ENCODE measurements at places on chromosomes 5 and 9.

GRCh38 chr9:101341958-101342357 is 42.8 kb downstream of the BAAT start:
- DNase-seq: no peak

DNA sequence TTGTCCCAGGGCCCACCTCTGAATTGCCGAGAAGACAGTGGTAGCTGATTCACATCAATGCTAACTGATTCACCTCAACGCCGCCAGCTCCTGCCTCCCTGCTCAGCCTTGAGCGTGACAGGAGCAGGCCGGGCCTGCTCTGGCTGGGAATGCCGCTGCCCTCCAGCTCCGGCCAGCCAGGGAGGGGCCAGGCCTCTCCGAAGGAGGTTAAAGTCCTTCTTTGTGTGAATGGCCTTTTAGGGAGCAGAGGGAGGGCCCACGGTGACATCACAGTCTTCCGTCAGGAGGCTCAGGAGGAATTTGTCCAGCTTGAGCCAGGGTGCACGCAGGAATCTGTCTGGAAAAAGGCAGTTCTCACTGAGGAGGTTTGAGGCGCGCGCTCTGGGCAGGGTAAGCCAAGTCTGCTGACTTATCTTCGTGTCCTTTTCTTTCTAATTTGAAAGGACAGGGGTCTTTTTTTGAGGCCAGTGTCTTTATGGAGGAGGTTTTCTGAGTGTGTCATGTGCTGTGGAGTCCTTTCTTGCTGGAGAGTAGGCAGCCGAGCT is 82.7 kb downstream of the C9orf152 start:
- DNase-seq: peak; percentile 80

- no peak for DNase-seq
These were observed 284.7 kb downstream of the FANCC start for GRCh38 chr9:95032580-95033341.

- peak; percentile 99 for DNase-seq
These were observed 66.4 kb upstream of the PLPP1 start for GRCh38 chr5:55601204-55601618.

DNA sequence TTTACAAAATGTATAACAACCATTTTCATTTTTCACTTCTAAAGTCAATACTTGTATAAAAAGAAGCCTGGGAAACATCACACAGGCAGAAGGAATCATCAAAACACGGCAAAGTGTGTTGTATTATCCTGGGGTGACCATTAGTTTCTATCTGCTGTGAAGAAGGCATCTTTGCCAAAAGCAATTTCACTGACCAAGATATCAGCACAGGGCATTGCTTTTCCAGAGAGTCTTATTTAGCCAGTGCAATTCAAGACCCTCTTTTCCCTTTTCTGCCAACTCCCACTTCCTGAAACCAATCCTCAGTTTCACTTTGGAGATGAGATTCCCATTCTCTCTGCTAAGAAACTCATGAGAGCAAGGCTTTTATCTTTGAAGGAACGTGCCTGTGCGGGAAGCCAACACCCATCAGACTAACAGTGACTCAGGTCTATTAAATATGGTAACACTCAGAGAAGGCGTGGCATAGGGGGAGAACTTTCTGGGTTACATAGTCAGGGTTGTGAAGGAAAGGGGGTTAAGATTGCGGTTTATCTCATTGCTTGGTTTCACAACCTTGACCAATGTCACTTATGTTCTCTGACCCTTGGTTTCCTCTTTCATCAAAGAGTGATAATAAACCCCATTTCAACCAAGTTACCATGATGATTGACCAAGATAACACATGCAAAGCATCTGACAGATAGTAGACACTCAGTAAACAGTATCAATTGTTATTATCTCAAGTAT is 666.9 kb upstream of the KLF4 start:
- DNase-seq: no peak

DNA sequence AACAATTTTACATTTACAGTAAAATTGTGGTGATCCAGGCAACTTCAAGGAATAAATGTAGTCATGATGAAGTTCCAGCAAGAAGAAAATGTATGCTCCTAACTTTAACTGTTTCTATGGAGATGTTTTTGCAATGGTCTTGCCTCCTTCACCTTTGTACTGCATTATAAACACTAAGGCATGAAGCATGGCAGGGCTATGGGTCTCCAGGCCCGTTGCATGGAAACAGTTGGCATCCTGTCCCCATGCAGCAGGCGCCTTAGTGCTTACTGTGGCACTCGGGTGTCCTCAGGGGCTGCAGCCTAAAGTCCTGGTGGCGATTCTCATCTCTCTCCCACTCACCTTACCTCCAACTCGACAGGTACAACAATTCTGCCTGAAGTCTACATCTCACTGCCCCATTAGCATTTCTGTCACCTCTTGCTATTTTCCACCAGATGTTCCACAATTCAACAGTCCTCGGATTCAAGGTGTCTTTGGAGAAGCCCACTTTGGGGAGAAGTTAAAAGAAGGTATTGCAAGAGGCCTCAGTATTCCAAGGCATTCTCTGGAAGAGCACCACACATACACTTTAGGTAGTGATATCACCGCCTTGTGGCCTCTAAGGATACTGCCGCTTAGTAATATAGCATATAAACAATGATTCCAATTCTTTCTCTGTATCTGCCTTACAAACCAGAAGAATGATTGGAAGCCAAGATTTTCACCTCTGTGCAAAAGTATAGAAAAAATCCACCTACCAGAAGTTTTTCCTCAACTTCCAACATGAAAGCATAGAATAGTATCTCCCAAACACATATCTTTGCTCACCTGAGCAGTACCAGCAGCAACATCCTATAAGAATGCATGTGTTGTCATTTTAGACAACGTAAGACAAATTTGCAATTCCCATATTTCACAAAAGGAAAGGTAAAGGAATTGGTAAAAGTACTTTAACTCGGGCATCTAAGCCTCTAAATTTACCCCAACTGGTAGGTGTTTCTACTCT is 5.1 kb downstream of the LIFR start:
- peak; percentile 48 for DNase-seq

DNA sequence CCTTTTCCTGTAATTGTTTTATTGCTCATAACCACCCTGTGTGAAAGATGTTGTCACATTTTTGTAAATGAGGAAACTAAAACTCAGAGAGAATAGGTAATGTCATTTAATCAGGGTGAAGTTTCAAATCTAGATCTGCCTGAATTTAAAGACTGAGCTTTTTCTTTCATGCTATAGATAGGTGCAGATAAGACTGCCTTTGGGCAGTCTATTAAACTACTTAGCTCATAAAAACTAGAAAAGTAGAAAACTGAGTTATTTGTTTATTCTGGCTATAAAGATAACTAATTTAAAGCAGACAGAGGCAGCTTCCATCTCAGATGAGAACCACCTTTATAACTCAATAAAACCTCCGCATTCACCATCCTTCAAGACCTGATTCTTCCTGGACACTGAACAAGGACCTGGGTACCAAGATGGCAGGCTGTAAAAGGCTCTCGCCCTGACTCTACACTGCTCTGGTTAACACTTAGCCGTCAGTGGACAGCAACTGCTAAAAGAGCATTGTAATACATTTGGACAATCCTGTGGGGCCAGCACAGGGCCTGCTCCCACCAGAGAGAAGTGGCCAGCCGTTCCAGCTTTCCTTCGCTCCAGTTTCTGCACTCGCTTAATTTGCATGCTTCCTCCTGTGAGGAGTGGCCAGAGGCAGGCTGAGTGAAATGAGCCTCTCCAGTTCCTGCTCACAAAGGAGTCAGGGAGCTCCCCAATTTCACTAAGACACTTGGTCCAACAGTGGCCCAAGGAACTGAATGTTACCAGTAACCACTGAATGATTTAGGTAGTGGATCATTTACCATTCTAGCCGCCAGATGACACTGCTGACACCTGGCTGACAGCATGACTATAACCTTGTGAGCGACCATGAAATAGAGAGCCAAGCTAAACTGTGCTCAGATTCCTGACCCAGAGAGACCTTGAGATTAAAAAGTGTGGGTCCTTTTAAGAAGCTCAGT is 566.4 kb downstream of the EFNA5 start:
- no peak for DNase-seq

DNA sequence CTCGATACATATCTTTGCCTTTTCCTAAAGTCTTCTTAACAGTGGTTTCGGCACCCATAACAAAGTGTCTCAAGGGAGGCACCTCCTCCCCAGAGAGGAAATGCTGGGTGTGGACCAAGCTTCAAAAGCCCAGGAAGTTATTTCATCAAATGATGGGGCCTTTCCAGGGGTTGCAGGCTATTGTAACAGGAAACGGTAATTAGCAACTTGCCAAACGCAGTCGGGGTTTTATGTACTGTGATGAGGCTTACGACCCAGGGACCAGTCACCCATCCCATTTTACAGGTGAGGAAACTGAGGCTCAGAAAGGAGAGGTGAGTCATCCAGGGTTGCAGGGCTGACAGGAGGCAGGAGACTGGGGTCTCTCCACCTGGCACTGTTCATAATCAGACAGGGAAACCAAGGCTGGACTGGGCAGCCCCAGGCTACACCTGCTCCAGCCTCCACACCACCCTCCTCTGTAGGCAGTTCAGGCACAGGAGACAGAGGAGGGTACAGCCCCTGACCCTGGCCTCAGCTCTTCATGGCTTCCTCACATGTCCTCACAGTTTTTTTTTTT is 30.0 kb upstream of the SUSD3 start:
- no peak for DNase-seq

DNA sequence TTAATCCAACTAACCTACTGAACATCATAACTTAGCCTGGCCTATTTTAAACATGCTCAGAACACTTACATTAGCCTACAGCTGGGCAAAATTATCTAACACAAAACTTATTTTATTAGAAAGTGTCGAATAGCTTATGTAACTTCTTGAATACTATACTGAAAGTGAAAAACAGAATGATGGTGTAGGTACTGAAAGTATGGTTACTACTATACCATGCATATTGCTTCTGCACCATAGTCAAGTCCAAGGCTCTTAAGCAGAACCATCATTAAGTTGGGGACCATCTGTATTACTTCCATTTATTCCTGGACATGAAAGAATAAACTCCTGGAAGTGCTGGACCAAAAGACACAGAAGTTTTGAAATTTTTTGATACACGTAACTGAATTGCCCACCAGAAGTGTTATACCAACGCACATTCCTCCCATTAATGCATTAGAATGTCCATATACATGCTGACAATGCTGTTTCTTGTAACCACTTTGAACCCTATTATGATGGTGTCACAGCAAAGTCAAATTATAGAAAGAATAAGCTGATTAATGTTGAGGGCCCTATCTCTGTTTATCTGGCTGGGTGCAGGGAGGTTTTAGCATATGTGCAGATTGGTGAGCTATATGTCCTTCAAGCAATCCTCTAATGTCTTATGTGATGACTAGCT is 375.7 kb downstream of the ACTL7B start:
- DNase-seq: no peak

- no peak for DNase-seq
These were observed 72.3 kb upstream of the BOD1 start for GRCh38 chr5:173688703-173689102.

- DNase-seq: no peak
These were observed 274.3 kb upstream of the ZNF462 start for GRCh38 chr9:106588626-106589025.

DNA sequence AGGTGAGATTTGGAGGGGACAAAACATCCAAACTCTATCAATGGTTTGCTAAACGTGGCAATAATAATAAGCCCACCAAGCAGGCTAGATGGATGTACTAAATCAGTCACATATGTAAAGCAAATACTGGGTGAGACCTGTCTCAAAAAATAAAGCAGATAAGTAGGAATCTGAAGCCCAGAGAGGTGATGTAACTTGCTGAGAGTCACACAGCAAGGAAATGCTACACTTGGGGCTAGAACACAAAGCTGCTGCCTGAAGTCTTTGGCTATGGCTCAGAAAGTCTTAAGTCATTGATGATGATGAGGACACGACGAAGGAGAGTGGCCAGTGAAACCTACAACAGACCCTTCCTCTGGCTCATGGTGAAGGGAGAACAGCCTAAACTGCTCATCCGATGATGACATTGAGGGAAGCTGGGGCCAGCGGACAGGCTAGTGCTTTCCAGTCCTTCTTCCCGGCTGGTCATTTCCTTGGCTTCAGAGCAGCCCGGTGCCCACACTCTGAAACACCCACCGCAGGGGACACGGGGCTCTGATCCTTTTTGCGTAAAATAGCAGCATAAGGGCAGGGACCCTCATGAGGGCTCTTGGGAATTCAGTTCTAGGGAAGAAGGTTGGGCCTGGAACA is 14.1 kb downstream of the DUSP1 start:
- DNase-seq: no peak

GRCh38 chr5:149633476-149634350 is 52.4 kb downstream of the ARHGEF37 start:
- DNase-seq: no peak

- peak; percentile 6 for DNase-seq
These were observed 755.8 kb upstream of the EDIL3 start for GRCh38 chr5:85140471-85140870.

DNA sequence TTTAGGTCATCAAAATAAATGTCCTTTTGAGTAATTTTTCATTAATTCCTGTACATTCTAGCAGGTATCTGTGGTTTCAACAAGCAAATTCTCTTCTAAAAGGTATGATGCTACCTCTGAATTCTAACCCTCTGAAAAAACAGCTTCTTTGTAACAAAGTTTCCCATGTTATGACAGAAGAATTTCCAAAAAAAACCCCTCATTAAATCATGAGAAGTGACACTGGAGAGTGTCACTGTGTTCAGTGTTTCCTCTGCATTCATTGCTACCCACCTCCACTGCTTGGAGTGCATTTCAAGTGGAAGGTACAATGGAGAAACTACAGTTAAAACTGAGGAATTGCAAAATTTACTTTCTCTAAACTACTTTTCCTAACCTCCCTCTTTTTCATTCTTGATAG is 10.1 kb downstream of the CDKN2A start:
- DNase-seq: no peak

GRCh38 chr5:2960294-2960693 is 208.8 kb upstream of the IRX2 start:
- DNase-seq: no peak

DNA sequence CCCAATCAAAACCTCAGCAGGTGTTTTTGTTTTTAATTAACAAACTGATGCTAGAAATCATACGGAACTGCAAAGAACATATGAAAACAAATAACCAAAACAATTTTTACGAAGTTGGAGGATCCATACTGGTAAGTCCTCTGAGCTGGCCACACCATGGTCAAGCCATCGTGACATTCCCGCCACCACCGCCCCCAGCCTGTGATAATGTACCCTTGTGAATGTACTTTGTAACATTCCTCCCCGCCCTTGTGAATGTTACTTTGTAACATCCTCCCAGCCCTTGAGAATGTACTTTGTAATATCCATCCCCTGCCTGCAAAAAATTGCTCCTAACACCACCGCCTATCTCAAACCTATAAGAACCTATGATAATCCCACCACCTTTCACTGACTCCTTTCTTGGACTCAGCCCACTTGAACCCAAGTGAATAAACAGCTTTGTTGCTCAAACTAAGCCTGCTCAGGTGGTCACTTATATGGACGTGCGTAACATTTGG is 63.3 kb downstream of the RAPGEF6 start:
- no peak for DNase-seq

- DNase-seq: peak; percentile 59
These were observed 154.3 kb downstream of the ROR2 start for GRCh38 chr9:91795598-91796241.

- DNase-seq: no peak
These were observed 15.0 kb upstream of the SLC1A1 start for GRCh38 chr9:4475301-4475700.
